CD14-positive monocyte (primary cell): ENCODE measurements at places on chromosomes 7 and 10.

DNA sequence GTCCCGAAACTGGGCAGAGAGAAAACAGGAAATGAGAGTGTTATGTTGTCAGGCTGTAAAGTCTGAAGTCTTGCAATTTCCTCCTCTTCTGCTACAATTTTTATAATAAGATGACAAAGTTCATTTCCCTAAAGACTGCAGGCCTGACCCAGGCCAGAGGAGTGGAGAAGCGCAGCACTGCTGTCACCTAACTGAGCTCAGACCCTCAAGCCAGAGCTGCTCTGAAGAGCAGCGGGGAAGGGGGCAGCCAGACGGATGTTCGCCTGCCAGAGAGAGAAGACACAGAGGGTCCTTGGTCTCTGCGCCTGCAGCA lies 12.6 kb upstream of the AOAH start:
- peak; percentile 95 for DNase-seq

DNA sequence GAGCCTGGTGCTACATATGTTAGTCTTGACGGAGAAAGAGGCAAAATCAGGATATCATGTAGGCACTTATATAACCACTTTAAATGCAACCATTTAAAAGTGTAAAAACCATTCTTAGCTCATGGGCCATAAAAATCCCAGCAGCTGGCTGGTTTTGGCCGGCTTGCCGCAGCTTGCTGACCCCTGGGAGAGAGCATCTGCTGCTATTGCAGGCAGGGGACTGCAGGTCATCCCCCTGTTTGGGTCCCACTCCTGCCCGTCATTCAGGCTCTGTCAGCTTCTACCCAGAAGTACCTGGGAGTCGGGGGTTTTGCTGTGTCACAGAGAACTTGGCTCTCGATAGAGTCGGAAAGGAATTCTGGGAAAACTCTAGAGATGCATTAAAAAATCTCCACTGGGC lies 187.4 kb downstream of the CUX1 start:
- no peak for DNase-seq

- DNase-seq: no peak
Observed at GRCh38 chr7:131557652-131558385, 1.4 kb upstream of the PODXL start.

DNA sequence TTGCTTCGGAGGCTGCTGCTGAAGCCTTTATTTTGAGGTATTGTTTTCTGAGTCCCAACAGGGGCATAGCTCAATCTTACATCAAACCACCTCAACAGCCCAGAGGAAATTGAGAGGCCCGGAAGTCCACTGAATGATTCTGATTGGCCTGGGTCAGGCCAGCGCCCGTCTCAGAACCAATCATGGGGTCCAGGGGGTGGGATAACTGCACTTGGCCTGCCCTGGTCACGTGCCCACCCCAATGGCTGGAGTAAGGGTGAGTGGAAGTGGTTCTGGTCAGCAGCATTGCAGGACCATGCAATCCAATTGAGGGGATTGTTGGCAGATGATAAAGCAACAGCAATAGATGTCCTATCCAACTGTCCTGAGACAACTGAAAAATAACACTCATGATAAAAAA lies 190.6 kb downstream of the HERPUD2 start:
- DNase-seq: no peak

DNA sequence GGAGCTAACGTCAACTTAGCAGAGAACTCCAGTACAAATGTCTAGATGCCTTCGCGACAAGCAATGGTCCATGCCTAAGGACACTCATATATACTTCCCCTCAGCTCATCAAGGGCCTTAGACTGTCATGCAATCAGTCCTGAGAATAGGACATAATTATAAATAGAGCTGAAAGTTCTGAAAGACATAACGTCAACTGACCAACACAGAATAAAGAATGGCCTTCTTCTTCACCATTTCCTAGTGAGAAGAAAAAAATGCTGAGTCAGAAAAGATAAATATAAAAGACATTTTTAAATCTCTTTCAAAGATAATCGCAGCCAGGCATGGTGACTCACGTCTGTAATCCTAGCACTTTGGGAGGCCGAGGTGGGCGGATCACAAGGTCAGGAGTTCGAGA lies 83.2 kb downstream of the ARMH3 start:
- DNase-seq: no peak

GRCh38 chr10:22321924-22322640 lies 1.2 kb downstream of the BMI1 start:
- no peak for DNase-seq

- DNase-seq: no peak
Observed at GRCh38 chr7:126657599-126658358, 595.0 kb downstream of the GRM8 start.

DNA sequence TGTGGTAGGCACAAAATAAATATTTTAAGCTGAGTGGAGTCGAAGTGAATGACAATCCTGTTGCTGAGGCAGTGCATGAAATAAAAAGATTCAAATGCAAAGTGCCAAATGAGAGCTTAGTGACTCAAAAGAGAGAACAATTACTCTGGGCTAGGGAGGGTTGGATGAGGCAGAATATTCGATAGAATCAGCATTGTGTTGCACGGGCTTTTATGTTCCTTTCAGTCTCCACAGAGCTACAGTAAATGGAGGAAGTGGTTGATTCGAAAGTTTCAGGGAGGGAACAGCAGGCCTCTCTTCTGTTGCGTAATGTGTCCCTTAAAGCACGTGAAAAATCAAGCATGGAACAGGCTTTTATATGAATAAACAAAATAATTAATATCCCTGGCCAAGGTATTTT lies 599.3 kb upstream of the CELF2 start:
- DNase-seq: peak; percentile 30

DNA sequence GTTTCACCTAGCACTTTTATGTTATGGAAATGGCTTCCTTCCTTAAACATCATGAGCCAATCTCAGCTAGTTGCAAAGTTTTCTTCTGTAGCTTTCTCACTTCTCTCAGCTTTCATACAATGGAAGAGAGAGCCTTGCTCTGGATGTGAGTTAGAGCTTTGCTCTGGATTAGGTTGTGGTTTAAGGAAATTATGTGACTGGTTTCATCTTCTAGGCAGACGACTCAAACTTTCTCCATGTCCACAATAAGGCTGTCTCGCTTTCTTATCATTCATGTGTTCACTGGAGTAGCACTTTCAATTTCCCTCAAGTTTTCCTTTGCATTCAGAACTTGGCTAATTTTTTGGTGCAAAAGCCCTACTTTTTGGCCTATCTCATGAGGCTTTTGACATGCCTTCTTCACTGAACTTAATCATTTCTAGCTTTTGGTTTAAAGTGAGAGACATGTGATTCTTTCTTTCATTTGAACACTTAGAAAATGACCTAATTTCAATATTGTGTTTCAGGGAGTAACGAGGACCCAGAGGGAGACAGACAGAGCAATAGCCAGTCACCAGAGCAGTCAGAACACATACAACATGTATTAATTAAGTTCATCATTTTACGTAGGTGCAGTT lies 49.8 kb downstream of the CNOT4 start:
- no peak for DNase-seq

- peak; percentile 52 for DNase-seq
Observed at GRCh38 chr10:69090685-69091084, 2.8 kb downstream of the SRGN start.

GRCh38 chr10:132882069-132882951 lies 60.1 kb downstream of the CFAP46 start:
- no peak for DNase-seq

- no peak for DNase-seq
Observed at GRCh38 chr7:77702513-77702912, 6.3 kb downstream of the RSBN1L start.

DNA sequence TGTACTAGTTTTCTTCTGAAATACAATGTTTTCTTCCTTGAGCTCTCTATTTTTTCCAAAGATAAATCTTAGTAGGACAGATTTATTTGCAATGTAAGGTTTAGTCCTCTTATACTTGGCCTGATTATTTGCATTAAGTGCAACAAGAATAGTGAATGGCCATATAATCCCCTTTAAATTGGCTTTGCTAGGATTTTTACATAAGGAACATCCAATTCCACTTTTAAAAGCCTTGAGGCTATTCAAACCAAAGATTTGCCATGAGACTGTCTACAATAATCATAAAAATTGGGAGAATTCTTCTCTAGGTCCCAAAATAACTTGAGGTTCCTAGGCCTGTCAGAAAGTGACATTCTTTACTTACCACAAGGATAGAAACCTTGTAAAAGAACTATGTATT lies 128.6 kb upstream of the THSD7A start:
- no peak for DNase-seq

DNA sequence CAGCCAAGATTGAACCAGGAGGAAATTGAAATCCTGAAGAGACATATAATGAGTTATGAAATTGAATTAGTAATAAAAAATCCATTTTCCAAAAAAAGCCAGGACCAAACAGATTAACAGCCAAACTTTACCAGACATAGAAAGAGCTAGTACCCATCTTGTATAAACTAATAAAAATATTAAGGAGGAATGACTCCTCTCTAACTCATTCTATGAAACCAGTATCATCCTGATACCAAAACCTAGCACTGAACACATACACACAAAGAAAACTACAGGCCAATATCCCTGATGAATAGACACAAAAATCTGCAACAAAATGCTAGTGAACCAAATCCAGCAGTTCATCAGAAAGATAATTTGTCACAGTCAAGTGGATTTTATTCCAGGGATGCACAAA lies 140.6 kb downstream of the PCDH15 start:
- no peak for DNase-seq
